ENCODE measurements at places on chromosomes 12 and 14.

- ATAC-seq, result no peak
Measured at GRCh38 chr12:113055594-113056380, 743 bp upstream of the DTX1 start.

DNA sequence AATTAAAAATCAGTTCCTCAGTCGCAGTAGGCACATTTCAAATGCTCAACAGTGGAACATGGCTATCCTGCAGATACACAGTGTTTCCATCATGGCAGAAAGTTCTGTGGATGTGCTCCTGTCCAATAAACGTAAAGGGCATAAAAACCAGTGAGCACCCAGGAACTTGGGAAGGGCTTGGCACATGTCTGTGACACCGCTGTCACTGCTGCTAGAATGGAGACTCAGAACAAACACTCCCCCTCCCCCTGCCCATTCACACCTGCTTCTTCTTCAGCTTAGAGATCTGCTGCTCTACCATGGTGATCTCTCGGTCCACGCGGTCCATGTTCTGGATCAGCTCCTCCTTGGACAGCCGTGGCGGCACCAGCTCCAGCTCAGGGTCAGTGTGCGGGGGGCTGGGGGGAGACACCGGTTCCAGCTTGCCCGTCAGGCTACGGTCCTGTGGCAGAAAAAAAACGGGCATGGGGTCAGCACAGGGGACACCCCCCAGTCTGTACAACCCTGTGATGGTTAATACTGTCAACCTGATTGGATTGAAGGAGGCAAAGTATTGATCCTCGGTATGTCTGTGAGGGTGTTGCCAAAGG lies 94.6 kb downstream of the NCOR2 start:
- no peak for ATAC-seq

DNA sequence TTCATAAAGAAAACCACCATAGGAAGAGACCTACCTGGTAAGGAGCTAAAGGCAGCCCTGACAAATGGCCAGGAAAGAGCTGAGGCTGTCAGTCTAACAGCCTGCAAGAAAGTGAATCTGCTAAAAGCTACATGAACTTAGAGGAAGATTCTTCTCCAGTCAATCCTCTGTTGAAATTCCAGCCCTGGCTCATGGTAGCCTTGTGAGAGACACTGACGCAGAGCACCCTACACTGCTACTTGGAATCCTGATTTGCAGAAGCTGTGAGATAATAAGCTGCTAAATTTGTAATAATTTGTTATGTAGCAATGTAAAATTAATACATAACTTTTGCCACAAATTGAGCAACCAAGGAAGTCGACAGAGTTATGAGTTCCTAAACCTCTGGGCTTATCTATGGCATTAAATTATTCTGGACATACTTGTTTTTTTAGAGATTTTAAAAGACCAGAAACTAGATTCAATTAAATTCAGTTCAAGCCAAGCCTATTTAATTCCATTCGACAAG lies 257.0 kb downstream of the ETNK1 start:
- ATAC-seq, result no peak

DNA sequence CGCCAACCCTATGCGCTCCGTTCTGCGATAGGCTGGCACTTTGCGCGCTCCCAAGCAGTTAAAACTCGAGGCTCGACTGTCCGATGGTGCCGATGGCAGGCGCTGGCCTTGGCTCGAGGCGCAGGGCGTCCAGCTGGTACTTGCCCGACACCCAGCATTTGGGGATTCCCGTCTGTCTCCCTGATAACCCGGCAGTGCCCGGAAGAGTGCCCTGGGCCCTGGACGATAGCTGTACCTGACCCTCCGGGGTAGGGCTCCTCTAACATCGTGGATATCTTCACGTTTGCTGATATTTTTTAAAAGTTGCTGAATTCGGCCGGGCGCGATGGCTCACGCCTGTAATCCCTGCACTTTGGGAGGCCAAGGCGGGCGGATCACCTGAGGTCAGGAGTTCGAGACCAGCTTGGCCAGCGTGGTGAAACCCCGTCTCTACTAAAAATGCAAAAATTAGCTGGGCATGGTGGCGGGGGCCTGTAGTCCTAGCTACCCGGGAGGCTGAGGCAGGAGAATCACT lies 908 bp upstream of the WIF1 start:
- ATAC-seq, result no peak

DNA sequence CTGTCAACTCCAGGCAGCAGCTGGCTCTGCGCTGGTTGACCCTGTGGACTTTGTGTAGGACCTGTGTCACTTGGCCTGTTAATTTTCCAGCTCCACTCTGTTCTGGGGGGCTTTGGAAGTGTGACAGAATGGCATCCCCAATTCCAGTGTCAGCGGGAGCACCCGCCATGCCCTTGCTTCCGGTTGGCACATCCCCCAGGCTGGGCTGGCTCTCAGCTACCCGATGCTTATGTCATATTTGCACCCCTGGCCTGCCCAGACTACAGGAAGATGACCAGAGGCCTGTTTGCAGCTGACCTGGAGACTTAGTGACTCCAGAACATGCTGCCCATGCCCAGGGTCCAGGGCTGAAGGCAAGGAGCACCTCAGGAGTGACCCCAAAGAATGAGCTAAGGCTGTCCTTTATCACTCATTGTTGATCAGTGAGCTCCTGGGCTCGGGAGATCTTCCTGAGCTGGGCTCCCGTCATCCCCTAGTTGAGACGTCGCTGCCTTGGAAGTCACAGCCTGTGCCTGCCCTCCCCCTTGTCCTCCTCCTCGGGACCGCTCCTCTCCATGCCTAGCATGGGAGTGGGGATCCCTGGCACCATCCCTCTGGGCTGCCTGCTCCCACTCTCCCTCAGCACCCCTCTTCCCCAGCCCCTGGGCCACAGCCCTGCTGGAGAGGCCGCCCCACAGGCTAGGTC lies 163.4 kb upstream of the RTL1 start:
- ATAC-seq, result no peak

DNA sequence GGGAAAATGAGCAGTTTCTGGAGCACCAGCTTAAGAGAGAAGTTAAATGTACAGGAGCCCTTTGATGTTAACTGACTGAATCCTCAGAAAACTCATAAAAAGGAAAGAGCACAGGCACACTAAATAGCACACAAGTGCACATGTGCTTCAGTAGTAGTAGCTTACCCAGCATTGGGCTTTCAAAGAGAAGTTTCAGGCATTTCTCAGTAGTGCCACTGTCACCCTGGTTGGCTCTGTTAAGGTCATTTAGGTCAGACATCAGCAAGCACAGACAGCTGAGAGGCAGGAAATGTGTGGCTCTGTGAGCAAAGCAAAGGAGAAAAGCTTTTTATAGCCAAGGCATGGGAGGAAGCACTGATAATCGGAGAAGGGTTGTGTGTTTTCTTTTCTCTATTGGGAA lies 96.3 kb upstream of the HIF1A start:
- ATAC-seq, result peak; percentile 76

DNA sequence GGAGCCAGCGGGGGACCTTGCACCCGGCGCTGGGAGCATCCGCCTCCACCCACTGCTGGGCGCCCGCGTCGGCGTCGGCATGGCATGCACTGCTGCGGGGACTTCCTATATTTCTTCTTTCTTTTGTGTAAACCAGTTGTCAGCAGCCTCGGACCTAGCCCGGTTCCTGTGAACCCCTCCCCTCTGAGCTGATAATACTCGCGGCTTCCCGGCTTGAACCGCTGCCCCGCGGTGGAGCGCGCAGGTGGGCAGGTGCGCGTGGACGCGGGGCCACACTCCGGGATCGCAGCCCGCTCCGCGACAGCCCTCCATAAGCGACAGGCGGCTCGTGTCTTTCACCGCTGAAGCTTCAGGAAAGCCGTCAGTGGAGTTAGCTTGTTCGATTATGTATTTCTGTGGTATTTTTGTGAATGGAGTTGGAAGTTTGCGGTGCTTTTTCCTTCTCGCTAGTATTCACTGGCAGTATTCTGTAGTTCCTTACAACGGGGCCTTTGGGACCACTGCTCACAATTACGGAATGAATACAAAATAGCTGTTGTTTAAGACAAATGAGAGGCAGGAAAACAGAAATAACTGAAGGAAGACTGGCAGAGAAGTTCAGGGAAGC lies 870 bp downstream of the BMAL2 start:
- ATAC-seq, result peak; percentile 72

- no peak for ATAC-seq
Measured at GRCh38 chr12:40049268-40049667, 56.6 kb downstream of the SLC2A13 start.

GRCh38 chr14:92848887-92849286 lies 54.8 kb downstream of the GOLGA5 start:
- ATAC-seq, result no peak

- no peak for ATAC-seq
Measured at GRCh38 chr12:93818488-93819049, 141.4 kb downstream of the CRADD start.

GRCh38 chr14:95226801-95227200 lies 69.5 kb upstream of the DICER1 start:
- ATAC-seq, result no peak

GRCh38 chr12:92218394-92219077 lies 72.9 kb upstream of the BTG1 start:
- ATAC-seq, result peak; percentile 60

- no peak for ATAC-seq
Measured at GRCh38 chr14:51726166-51726899, 74.6 kb downstream of the FRMD6 start.

GRCh38 chr12:69405566-69405865 lies 46.0 kb downstream of the YEATS4 start:
- ATAC-seq, result no peak

GRCh38 chr14:58562141-58562540 lies 75.6 kb upstream of the DACT1 start:
- no peak for ATAC-seq

GRCh38 chr14:75602503-75602902 lies 24.1 kb downstream of the FLVCR2 start:
- no peak for ATAC-seq

- ATAC-seq, result no peak
Measured at GRCh38 chr12:81942594-81942993, 183.4 kb upstream of the PPFIA2 start.

DNA sequence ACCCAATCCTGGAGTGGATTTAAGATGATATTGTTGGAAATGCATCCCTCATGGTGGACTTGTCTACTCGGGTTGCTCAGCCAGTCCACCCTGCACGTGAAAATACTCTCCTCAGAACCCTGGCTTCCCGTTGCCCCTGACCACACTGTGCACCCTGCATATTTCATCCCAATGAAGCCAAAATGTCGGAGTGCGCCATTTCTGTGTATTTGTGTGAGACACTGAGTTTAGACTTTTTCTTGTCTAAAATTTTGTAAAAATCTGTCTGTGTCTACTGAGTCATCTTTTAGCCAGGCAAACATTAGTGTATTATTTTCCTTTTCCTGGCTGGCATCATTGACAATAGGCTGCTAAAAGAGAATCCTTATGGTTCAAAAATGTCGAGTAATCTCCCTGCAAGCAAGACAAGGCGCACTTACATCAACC lies 485 bp upstream of the PNMA1 start:
- no peak for ATAC-seq

Measured in stimulated activated memory B cell treated with anti-CD40 and anti-IgM and Interleukin-4, amounts not matched to agents 10 μg/mL and 1 μg/mL and 100 μg/mL, for 72 hours (primary cell).